ENCODE measurements at places on chromosomes 3 and 15.

GRCh38 chr15:60442763-60443162 lies 36.2 kb downstream of the ICE2 start:
- DNase-seq: no peak

DNA sequence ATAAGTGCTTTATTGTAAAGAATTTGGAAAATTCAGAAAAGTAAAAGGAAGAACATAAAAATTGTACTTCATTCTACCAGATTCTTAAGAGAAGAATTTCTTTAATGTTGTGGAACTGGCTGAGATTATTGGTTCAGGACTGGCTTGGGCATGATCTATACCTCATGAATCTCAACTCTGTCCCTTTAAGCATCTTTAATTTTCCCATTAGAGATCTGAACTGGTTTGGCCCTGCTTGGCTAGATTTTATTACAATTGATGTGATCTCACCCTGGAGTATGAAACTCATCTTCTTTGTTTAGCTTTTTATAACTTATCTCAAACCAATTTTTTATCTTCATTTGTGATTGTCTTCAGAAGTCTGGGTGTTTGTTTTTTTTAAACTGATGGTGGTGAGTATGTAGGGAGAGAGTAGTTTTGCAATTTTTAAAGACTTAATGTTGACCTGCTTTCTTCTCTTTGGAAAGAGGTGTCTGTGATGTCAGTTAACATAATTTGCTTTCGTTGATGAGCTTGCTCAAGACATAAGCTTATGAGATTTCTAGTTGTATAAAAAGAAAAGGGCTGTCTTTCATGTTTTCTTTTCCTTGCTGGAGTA lies 61.9 kb downstream of the ZNF609 start:
- no peak for DNase-seq

DNA sequence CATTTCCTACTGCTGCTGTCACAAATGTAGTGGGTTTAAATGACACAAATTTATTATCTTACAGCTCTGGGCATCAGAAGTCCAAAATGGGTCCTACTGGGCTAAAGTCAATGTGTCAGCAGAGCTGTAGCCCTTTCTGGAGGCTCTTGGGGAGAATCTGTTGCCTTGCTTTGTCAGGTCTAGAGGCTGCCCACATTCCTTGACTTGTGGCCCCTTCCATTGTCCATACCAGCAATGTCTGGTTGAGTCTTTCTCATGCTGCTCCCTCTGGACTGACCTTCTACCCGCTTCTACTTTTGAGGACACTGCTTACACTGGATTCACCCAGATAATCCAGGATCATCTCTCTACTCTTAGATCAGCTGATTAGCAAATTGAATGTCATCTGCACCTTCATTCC lies 3.0 kb downstream of the IL12A start:
- no peak for DNase-seq

DNA sequence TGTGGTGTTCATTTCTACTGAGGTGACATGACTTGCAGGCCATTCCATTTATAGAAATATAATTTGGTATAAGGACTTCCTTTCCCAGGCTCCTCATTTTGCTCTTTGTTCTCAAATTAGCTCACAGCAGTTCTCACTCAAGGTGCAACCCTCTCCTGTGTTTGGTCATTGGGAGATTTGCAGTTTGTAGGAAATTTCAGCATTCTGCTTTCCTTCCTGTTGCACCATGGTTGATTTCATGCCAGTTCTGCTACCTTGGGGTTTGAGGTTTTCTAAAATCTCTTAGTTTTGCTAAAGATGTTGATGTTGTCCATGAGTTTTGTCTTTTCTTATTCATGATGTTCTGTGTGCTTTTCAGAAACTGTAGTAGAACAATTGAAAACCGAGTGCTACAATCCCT lies 65.7 kb upstream of the PROK2 start:
- DNase-seq: no peak

DNA sequence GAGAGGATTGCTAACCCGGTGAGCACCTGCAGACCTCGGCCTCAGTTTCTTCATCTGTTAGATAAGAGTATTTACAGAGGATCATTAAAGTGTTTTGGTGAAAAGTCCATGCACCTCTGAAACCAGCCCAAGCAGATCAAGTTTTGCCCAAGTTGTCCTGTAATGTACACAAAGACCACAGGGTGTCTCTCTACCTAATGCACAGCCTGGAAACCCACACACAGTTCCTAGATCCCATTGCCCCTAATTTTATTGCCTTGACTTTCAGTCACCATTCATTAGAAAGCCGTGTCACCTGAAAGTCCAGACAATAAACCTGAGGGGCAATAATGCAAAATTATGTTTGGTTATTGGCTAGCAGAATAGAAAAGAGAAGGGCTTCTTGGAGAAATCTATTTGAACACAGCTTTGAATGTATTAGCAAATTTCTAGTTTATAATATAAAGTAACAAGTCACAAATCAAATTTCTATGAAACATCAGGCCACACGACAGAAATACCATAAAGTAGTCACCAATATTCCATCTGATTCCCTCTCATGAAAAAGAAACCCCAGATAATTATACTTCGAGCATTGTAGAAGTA lies 161.3 kb upstream of the SLC2A2 start:
- DNase-seq: no peak

- no peak for DNase-seq
Observed at GRCh38 chr15:79329171-79329611, 18.3 kb downstream of the TMED3 start.

- DNase-seq: no peak
Observed at GRCh38 chr3:126340081-126340511, 17.1 kb downstream of the KLF15 start.

- DNase-seq: no peak
Observed at GRCh38 chr3:25557694-25558093, 107.0 kb downstream of the TOP2B start.

DNA sequence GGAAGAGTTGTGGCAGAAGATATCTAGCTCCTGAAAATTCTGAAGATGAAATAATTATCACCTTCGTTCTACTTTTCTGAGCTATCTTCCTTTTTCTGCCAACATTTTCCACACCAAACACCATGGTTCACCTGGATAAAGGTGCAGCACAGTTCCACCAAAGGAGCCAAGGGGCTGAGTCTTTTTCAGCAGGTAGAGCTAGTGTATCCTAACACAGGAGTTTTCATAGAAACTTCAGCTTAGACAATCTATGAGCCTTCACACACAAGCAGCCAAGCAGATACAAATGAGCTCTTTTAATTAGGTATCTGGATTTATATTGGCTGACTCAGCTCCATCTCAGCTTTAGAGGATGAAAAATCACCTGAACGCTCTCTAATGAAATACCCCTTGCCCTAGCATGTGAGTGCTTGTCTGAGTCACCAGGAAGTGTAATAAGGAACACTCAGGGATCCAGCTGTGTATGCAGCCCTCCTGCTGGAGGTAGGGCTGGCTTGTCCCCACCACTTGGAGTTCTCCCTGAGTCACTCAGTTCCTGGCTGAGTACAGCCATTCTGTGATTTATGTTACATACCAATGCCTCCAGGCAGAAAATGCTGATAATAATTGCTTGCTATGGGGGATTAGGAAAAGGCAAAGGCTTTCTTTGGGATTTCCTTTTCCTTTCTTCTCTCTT lies 385.7 kb downstream of the LSAMP start:
- no peak for DNase-seq

DNA sequence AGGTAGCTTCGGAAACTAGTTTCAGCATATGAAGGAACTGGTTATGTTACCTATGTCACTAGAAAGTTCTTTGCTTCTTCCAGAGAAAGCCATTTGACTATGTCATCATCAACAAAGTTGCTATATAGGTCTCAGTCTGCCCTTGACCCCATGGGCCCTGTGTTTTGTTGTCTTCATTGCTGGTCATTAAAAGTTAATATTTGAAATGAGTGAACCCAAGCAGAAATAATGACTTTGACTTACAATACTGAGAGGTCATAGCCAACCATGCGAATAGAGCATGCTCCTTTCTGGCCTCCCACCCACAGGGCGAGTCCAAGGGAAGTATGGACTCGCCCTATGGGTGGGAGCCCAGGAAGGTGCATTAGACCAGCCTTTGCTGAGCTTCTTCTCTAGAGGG lies 40.9 kb downstream of the APH1B start:
- no peak for DNase-seq

GRCh38 chr15:67142767-67143100 lies 77.3 kb downstream of the SMAD3 start:
- no peak for DNase-seq

DNA sequence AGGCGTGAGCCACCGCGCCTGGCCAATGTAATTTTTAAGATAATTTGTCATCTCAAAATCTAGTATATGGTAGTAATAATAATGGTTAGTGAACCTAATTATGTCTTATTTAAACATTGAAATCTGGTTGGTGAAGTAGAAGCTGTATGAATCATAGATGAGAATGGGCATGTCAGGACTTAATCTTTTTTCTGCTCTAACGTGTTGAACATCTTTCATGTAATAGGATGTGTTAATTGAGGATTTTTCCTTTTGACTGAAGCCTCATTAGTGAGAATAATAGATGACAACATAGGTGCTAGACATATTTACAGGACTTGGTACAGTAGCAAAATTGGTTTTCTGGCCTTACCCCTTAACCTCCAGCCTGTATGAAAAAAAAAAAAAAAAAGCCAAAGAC lies 835.6 kb downstream of the IGSF11 start:
- no peak for DNase-seq

GRCh38 chr3:189630767-189631372 lies 319 bp upstream of the TP63 start:
- DNase-seq: no peak

DNA sequence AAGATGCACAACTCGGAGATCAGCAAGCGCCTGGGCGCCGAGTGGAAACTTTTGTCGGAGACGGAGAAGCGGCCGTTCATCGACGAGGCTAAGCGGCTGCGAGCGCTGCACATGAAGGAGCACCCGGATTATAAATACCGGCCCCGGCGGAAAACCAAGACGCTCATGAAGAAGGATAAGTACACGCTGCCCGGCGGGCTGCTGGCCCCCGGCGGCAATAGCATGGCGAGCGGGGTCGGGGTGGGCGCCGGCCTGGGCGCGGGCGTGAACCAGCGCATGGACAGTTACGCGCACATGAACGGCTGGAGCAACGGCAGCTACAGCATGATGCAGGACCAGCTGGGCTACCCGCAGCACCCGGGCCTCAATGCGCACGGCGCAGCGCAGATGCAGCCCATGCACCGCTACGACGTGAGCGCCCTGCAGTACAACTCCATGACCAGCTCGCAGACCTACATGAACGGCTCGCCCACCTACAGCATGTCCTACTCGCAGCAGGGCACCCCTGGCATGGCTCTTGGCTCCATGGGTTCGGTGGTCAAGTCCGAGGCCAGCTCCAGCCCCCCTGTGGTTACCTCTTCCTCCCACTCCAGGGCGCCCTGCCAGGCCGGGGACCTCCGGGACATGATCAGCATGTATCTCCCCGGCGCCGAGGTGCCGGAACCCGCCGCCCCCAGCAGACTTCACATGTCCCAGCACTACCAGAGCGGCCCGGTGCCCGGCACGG lies 991 bp downstream of the SOX2 start:
- DNase-seq: no peak

DNA sequence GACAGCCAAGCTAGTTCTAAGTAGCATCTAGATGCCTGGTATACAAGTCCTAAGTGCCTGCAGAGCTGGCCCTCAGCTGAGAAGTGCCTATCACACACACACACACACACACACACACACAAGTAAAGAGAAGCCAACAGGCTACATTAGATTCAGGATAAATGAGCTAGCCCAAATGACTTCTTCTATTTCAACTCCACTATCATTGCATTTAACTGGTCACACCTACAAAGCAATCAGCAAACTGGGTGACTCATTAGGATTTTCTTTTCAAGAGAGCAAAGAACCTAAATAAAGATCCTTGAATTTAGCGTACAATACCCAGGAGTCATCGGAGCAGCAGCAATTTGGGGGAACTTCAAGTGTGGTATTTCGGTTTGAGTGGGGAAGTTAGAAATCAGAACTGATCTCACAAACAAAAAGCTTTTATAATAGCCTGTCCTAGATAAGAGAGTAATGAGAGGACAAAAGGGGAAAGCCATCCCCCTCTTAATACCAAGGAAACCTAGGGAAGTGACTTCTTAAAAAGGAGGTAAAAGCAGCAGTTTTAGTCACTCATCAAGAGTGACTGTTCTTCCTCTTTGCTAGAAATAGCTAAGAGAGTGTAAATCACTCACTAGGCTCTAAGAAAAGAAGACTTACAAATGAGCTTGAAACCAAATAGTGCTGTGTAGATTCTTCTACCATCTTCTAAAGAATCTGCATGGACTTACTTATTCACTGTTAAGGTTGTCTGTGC lies 112.7 kb downstream of the TNIK start:
- DNase-seq: no peak

DNA sequence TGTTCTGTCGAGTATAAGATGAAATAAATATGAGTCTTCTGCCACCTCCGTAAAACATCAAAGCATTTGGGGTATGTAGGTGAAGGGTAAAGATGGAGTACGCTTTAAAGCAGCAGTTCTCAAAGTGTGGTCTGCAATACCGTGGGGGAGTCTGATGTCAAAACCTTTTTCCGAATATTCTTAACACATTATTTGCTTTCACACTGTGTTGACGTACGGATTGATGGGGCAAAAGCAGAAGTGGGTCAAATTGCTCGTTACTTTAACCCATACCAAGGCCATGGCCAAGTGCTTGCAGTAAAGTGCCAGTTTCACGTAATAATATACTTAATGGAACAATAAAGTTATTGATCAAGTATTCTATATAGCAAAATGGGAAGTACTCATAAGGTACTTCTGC lies 36.3 kb downstream of the PAK2 start:
- no peak for DNase-seq

DNA sequence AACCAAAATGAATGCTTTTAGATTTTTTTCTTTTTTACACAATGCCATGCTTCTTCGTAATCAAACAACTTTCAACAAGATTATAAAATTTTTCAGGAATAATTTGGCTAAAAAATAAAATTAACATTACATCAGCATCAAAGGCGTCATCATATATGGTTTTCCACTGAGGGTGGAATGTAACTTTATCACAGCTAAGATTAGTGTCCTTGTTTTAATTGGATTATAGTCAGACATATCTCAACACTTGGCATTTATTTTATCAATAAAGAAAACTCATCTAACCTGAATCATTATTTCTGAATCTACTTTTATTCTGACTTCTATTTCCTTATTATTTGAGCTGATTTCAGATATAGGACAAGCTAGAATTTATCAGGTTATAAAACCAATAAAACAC lies 1.6 kb downstream of the NRG4 start:
- DNase-seq: no peak

DNA sequence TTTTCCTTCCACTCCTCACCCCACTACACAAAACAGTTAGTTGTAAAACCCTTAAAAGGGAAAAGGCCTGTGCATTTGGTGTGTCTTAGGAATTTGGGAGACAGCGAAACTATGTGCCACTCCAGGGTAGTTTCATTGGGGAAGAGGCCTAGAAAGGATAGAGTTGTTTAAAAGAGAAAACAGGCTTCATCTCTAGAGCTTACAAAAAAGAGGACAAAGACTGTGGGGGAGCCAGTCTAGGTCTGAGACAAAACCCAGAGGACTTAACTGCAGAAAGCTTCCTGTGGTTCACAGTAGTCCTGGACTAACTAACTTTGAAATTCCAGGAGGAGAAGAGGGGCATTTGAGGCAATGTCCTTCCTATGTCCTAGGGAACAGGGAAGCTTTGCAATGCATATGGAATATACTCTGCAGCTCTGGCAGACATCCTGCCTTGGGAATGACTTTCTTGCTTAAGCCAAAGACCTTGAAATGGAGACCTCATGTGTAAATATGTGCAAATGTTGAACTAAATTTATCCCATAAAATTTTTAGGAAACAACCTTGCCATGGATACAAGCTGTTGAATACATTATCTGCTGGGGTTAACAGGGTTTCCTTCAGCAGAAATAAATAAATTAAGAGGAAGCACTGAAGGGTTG lies 159.4 kb downstream of the LSAMP start:
- DNase-seq: no peak

GRCh38 chr3:133477487-133477886 lies 77.6 kb downstream of the BFSP2 start:
- no peak for DNase-seq
